Erythroblast (primary cell): ENCODE measurements at places on chromosomes 7 and 10.

GRCh38 chr7:91041901-91042484, 222.2 kb upstream of the FZD1 start:
- no peak for DNase-seq

- no peak for DNase-seq
Measured at GRCh38 chr7:16904076-16904475, 22.3 kb upstream of the AGR3 start.

DNA sequence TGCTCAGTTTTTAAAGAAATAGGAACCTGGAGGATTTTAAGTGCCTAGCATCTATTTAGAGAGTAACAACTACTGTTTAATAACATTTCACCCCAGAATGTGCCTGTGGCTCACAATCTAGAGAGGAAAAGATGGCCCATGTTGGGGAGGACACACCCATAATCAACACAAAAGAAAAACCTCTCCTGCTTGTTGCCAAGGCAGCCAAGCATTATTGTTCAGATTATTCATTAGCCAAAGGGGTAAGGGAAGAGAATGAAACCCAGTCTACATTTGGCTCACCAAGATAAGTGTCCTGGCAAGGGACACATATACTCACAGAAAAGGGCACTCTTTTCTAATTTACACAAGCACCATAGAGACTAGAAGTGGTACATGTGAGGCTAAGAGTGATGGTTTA, 17.7 kb upstream of the IFIT1B start:
- peak; percentile 42 for DNase-seq

GRCh38 chr10:3140280-3140679, 32.3 kb downstream of the PITRM1 start:
- no peak for DNase-seq

DNA sequence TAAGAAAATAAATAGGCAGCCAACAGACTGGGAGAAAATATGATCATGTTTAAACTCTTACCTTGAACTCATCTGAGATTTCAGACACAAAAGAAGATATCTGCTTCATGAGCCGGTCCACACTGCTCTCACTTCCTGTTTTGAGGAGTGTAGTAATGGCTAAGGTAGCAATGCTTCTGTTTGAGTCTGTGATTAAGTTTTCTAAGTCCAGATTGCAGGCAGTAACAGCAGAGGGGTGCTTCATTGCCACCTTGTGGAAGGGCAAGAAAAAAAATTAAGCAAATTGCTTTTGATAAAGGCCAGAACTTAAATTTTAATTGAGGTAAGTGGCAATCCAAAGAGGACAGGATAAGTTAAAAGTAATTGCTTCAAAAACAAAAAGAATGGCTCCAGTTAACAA, 69.1 kb downstream of the MEST start:
- DNase-seq: peak; percentile 33

DNA sequence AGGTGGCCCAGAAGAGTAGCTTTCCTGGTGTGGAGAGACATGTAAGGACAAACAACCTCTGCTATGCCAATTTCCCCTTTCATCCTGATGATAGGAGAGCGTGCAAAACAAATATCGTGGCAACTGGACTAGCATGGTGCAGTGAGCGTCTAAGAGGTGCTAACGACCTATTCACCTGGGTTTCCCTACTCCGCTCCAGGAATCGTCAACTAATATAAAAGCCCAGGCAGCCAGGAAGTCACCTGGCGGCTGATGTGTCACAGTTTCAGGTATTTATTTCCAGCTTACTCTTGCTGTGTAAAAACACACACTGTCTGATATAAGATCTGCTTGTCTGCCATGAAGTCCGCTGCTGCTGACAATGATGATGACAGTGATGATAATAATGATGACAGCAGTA, 56.5 kb upstream of the EFCAB10 start:
- no peak for DNase-seq

- no peak for DNase-seq
Measured at GRCh38 chr10:75404815-75405597, 3.4 kb upstream of the ZNF503 start.

DNA sequence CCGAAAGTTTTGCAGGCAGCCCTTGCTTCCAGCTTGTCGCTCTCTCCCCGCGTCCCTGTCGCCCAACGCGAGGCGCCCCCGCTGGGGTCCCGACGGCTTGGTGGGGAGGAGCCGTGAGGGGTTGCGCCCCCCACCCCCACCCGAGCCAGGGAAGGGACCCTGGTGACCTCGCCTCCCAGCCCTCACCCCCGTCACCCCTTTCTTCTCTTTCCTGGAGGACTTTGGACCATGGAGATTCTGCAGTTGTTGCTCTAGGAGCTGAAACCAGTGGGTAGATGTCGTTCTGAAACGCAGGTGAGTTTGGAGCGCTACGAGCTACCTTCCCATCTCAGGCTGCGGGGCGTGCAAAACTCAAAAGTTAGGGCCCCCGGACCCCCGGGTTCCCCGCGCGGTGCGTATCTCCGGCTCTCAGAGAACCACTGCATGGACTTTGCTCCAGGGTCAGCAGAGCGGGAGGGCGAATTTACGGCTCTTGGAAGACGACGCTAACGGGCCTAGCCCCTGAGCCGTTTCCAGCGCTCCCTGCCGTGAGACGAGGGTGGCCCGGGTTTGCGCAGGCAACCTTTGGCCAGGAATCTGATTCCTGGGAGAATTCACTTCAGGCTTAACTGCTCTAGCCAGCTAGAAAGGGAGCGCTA, 684 bp upstream of the ATXN7L1 start:
- DNase-seq: no peak

DNA sequence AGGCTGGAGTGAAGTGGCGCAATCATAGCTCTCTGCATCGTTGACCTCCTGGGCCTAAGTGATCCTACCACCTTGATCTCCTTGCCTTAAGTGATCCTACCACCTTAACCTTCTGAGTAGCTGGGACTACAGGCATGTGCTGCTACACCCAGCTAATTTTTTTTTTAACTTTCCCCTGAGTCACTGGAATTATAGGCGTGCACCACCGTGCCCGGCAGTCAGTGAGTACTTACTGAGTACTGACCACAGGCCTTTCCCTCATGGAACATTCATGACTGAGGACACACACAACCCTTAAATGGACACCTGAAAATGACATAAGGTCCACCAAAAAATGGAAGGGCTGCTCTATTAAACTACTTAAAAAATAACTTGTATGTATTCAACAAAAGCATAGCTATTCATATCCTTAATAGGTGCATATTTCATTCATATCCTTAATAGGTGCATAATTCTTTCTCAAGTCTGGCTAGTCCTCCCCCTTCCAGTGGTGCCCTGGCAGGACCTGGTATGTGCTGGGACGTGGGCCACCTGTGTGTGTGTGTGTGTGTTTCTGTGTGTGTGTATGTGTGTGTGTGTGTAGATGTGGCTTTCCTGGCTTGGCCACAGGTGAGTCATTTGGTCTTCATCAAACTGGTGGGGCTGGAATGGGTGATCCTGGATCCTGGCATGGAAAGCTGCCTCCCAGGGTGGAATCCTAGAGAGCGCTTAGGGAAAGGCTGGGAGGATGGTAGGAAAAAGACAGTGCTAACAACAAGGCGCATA, 3.5 kb downstream of the FAM180A start:
- DNase-seq: no peak

GRCh38 chr7:151769188-151769821, 107.6 kb downstream of the PRKAG2 start:
- no peak for DNase-seq

GRCh38 chr10:112442063-112442462, 4.7 kb downstream of the ZDHHC6 start:
- DNase-seq: no peak

DNA sequence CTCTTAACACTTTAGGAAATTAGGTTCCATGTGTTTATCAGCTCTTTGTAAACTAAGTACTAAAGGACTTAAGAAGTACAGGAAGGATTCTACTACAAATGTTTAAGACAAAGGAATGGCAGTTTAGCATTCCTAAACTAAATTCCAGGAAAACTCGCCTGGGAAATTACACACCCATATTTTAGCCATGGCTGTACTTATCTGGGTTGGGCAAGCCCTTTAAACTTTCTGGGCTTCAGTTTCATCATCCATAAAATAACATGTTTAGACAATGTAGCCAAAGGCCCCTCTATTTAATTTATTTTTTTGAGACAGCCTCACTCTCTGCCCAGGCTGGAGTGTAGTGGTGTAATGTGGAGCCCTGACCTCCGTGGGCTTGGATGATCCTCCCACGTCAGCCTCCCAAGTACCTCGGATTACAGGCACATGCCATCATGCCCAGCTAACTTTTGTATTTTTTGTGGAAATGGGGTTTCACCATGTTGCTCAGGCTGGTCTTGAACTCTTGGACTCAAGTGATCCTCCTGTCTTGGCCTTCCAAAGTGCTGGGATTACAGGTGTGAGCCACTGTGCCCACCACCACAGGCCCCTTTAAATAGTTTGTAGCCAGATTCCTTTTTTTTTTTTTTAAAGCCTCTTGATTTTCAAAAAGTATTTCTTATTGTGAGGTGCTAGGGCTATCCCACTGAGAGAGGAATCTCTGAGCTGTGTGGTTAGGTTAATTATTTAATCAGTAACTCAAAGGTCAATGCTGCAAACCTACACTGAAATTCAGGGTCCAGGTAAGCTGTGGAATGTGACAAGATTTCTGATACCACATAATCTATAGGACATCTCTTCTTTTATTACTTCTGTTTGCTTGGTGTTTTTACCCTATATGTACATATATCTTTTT, 32.1 kb downstream of the TMEM60 start:
- DNase-seq: no peak

- DNase-seq: no peak
Measured at GRCh38 chr7:124444696-124445480, 320.7 kb downstream of the GPR37 start.

DNA sequence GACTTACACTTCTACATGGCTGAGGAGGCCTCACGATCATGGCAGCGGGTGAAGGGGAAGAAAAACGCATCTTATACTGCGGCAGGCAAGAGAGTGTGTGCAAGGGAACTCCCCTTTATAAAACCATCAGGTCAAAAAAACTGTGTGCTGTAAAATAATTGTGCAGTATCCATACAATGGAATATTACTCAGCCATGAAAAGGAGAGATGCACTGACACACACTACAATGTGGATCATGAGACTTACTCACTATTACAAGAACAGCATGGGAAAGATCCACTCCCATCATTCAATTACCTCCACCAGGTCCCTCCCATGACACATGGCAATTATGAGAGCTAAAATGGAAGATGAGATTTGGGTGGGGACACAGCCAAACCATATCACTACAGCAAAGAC, 27.2 kb upstream of the CARD11 start:
- DNase-seq: no peak
